ENCODE measurements at places on chromosomes 3 and 15.

DNA sequence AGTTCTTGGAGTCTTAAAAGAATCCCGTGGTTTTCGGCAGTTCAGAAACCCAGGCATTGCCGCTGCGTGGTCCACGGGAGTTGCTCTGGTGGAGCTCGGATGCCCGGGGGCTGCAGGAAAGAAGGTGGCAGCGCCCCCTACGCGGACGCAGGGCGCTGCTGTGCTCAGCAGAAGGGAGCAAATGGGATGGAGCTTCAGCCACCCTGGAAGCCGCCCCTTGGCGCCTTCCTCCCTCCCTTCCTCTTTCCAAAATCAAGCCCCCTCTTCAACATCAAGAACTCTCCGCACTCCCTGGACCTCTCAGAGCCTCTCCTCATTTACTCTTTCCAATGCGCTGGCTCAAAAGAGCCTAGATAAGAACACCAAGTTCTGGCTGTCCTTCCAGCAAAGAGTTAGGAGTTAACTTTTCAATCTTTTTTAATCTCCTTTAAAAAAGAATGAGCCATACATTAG lies 880 bp upstream of the CHRNA7 start:
- no peak for DNase-seq

- DNase-seq, result peak; percentile 41
Observed at GRCh38 chr3:14847613-14848541, 29.1 kb downstream of the FGD5 start.

GRCh38 chr3:151315846-151316245 lies 774 bp downstream of the GPR87 start:
- no peak for DNase-seq

DNA sequence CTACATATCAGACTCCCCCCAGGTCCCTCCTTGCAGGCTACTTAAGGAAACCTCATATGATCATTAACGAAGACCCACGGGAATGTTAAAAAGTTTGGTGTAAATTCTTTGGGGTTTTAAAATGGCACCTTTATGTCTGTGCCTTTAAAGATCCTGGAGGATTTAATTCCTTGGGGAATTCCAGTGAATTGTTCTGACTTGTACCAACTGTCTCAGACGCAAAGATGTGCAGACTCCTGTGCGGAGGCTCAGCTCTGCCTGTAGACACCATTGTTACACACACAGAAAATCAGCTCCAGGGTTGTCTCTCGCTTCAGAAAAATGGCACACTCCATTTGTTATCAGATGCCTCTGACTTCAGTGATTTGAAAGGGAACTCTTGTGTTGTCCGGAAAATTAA lies 414.4 kb upstream of the CFAP20DC start:
- DNase-seq, result no peak

DNA sequence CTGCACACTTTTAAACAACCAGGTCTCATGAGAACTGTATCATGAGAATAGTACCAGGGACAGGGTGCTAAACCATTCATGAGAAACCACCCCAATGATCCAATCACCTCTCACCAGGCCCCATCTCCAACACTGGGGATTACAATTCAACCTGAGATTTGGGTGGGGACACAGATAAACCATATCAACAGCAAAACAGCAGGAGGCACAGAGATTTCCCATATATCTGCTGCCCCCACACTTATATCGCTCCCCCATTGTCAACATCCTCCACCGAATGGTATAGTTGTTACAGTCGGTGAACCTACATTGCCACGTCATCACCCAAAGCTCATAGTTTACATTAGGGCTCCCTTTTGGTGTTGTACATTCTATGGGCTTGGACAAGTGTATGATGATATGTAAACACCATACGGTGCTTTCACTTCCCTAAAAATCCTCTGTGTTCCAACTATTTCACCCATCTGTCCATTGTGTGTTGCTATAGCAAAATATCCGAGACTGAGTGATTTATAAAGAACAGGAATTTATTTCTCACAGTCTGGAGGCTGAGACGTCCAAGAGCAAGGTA lies 224.8 kb downstream of the FAM43A start:
- DNase-seq, result no peak

GRCh38 chr3:128282380-128283196 lies 129.3 kb downstream of the EEFSEC start:
- peak; percentile 62 for DNase-seq

- DNase-seq, result no peak
Observed at GRCh38 chr3:31624083-31624709, 91.5 kb downstream of the STT3B start.

DNA sequence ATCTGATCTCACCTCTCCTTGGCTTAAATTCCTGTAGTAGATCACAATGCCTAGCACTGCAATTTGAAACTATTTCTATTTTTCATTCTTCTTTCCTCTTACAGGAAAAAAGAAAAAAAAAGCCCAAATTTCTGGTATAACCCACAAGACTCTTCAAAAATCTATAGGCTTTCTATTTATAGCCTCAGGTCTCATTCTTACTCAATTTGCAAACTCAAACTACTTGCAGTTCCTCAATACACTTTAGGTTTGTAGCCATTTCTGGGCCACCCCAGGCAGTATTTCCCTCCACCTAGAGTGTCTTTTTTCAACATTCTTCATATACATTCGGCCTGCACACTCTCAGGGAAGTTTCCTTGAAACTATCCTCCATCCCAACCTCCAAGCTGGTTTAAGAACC lies 169.0 kb downstream of the TBC1D5 start:
- DNase-seq, result no peak

DNA sequence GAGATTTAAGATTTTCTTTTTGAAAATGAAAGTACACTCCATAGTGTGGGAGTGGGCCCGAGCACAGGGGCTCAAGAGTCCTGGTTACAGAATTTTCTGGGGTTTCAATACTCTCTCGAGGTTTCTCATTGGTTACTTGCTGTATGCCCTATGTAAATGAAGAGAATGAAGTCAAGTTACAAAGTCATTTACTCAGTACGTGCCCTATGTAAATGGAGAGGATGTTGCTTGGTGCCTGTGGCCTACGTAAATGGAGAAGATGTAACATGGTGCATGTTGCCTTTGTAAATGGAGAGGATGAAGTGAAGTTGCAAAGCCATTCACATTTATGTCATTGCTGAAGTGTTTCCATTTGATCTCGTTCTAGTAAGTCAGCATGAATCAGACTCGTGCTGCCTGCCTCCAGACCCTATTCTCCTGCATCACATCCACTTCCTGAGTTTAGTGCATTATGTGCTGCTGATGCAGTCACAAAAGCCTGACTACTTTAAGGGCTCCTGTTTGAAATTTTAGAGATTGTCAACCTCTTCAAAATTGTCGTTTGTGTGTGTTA lies 302.0 kb downstream of the ZBBX start:
- no peak for DNase-seq

- DNase-seq, result no peak
Observed at GRCh38 chr3:42732196-42732828, 29.7 kb upstream of the HHATL start.

- DNase-seq, result peak; percentile 48
Observed at GRCh38 chr3:182212479-182213076, 500.9 kb downstream of the SOX2 start.

DNA sequence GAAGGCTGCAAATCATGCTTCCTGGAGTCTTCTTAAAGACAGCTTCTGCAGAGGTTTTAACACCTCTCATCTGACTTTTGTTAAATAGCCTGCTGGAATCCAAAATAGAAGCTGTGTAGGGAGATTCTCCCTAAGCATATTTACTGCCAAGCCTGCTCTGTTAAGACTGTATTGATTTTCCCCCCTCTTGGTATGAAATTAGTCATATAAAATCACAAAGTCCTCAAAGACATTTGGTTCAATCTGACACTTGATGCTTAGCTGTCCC lies 94.6 kb downstream of the ITPR1 start:
- DNase-seq, result no peak

GRCh38 chr3:9163289-9163688 lies 86.2 kb downstream of the SRGAP3 start:
- DNase-seq, result no peak

DNA sequence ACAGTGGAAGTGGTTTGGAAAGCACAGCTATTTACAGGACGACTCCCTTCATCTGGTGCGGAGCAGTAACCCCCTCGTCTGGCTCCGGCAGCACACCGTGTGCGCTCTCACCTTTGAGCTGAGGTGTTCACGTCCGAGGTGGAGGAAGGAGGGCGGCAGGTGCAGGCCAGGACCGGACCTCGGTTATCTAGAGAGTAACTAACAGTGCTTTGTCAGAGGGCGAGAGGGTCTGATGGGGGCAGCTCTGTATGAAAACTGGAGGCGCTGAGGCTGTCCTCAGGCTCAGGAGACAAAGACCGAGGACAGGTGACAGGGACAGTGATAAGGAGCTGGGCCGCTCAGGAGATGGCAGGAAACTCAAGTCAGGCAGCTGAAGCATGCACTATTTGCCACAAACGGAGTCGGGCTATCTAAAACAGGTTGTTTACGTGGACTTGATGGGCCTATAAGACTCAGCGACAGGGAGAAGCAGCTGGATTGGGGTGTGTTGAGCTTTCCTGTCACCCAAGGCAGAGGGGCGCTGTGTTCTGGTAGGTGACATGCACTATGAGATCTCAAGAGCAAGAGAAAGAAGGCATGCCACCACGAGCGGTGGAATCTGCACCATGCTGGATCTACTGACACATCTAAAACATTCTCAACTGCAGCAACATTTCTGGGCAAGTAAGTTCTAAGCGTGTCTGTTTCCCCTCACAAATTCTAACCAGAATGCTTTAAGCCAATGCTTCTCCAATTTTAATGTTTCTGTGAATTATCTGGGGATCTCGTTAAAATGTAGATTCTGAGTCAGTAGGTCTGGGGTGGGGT lies 155.2 kb downstream of the XXYLT1 start:
- DNase-seq, result no peak

GRCh38 chr3:36866368-36866767 lies 78.5 kb downstream of the TRANK1 start:
- no peak for DNase-seq

DNA sequence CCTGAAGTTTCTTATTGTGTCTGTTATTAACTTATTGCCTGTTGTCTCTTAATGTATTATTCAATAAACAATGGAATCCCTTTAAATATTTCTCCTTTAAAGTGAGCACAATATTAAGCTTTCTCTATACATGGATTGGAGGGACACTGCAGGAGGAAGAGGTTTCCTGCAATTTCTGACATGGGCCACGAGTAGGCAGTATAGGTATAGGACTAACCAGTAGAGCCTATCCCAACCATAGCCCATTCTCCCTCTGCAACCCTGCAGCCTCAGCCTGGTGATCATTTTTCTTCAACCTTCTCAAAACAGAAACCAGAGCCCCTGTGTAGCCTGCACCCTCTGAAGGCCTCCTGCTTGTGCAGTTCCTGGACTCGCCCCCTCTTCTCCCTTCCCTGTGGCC lies 124.8 kb downstream of the NEK10 start:
- DNase-seq, result no peak

DNA sequence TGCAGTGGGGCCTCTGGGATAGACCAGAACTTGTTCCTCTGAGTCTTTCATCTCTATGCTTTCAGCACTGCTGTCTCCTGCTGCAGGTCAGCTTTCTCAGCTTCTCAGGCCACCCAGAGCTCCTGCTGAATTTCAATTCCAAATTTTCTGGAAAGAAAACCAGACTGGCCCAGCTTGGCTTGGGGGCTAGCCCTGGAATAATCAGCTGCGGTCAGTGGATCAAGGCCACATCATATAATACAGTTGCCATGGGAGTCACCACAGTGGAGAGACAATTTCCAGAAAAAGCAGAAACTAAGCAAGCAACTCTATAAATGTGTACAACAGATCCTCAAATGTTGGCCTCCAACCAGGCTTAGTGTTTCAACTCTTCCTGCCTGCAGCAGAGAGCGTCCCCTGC lies 91.1 kb upstream of the SLC24A5 start:
- no peak for DNase-seq

GRCh38 chr15:45799508-45799907 lies 164.7 kb downstream of the SQOR start:
- no peak for DNase-seq

GRCh38 chr15:71916834-71917233 lies 106.5 kb downstream of the NR2E3 start:
- DNase-seq, result no peak

- no peak for DNase-seq
Observed at GRCh38 chr3:167732313-167733065, 2.2 kb downstream of the PDCD10 start.

GRCh38 chr15:55344206-55344605 lies 25.2 kb downstream of the PIGB start:
- DNase-seq, result no peak

DNA sequence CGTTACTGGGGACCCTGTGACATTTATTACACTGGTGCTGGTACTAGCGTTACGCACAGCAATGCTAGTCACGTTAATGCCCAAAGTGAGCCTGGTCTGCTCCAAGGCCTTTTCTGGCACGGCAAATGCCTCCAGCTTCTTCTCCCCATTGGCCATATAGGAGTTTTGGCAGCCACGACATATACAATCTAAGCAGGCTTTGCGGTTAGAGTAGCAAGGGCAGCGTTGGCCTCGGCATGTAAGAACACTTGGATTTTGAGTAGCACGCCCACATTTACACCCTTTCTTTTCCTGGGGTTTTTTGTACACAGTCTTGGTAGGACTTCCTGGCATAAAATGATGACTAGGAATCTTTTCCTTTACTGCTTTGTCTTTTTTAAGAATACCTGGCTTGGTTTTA lies 44.9 kb downstream of the MSL2 start:
- no peak for DNase-seq

- no peak for DNase-seq
Observed at GRCh38 chr3:126734106-126734723, 30.2 kb downstream of the CHCHD6 start.

GRCh38 chr15:50227076-50227475 lies 38.5 kb downstream of the HDC start:
- no peak for DNase-seq

DNA sequence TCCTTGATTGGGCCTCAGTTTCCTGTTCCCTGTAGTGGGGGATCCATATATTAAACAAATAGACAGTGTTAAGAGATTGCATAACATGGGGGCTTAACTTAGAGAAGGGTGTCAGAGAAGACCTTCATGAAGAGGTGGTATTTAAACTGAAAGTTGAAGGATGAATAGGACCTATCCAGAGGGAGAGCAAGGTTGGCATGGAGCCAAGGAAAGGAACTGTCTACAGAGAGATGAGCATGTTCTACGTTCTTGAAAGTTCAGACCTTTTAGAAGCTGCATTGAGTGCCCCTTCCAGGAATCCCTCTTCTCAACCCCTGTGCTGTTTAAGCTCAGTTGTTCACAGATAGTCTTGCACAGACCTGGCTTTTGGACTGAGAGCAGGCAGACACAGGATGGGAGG lies 2.4 kb downstream of the HTD2 start:
- peak; percentile 25 for DNase-seq

DNA sequence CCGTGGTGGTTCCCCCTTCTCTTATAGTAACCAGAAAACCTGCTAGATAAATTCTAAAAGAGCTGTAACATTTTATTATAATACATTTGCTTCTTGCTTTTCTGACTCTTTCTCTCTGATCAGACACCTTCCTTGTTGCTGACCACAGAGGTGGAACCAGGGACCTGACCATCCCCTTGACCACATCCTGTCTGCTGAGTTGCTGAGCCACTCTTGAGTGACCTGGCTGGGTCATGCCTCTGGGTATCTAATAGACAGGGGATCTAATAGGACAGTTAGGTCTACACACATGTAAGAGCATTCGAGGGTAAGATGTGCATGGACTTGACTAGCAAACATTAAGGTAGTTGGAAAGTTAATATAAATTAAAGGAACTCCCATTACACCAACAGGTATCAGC lies 22.8 kb upstream of the TRIM59 start:
- DNase-seq, result no peak

Measured in gastrocnemius medialis (tissue), 4 donors.